Myocyte (in vitro differentiated cells): ENCODE measurements at places on chromosomes 12 and 14.

- DNase-seq = peak; percentile 63
Observed at GRCh38 chr12:28415755-28416154, 225.5 kb downstream of the CCDC91 start.

- DNase-seq = no peak
Observed at GRCh38 chr12:72692338-72692737, 420.2 kb downstream of the TRHDE start.

GRCh38 chr12:82740129-82741000 lies 53.7 kb downstream of the TMTC2 start:
- DNase-seq = peak; percentile 69

DNA sequence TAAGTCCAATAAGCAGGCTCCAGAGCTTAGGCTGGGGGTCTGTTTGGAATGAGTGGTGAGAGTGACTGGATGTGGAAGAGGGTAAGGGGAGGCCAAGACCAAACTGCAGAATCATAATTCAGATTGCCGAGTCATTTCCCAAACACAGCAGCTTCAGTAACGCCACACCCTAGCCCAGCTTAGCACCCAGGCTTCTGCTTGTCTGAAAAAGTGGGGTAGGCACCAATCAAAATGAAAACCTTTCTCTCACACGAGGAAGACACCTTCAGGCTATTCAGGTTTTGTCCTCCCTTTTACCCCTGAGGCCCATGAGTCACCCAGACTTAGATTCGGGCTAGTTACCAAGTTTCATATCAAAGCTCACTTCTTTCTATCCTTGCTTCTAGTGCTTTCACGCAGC lies 306.1 kb downstream of the DAD1 start:
- DNase-seq = no peak

DNA sequence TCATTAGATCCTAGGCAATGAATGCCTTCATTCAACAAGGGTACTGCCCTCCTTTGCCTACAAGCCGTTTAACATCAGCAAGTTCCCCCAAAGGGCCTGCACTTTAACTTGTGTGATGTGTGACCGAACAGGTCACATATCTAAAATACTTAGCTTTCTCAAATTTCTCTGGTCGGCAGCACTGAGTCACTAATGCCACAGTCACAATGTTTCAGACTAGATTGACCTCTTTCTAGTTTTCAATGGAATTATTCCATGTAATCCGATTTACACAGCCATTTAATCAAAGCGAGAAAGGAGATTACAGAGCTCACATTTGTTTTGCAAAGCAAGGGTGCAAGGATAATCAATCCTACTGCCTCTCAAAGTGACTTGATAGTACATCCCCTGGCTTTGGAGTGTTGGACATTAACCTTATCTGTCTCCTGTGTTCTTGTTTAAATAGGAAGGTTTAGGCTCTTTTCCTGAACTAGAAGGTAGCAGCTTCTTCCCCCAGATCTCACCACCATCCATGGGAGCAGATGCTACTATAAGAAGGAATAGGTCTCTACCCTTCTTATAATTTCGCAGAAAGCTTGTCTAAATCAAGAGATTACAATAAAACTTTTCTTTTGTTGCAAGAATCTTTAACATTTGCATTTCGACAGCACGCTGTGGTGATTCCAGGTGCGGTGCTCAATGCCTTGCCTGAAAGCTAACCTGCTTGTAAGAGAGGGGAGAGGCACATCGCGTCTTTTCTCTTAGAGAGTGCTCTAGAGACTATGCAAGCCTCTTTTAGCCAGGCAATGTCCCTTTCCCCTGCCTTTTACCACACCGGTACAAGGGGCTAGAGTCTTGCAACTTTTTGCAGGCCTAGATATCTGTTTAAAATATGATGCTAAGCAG lies 1.8 kb downstream of the KITLG start:
- DNase-seq = peak; percentile 16

GRCh38 chr14:21219561-21220111 lies 49.6 kb downstream of the HNRNPC start:
- DNase-seq = no peak

DNA sequence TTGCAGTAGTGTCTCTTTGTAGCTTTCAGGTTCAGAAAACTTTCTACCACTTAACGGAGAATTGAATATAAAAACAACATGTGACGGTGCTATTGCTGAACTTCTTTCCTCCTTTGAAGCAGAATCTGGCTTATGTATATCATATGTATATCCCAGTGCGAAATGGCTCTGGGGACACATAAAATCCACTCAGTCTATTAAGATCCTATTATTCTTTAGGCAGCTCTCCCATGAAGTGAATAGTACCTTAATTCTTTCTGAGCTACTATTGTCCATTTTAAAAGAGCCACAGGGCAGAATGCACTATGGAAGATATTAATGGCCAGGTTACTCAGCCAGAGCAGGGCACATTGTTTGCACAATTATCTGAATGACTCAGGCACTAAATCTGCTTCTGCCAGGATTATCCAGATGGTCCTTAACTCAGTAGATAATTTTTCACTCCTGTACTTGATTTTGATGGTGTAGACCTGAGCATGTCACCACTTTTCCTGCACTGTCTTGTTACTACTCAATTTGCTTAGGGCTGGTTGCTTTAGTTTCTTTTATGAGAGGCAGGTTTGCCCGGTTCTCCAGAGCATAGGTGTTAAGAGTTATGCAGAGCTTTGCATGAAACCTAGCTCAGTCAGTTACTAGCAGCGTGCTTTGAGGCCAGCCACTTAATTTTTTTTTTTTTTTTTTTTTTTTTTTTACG lies 5.5 kb downstream of the CNTN1 start:
- no peak for DNase-seq

GRCh38 chr12:30719060-30719459 lies 23.4 kb upstream of the IPO8 start:
- peak; percentile 19 for DNase-seq

- DNase-seq = no peak
Observed at GRCh38 chr12:11555743-11556625, 93.5 kb upstream of the ETV6 start.

DNA sequence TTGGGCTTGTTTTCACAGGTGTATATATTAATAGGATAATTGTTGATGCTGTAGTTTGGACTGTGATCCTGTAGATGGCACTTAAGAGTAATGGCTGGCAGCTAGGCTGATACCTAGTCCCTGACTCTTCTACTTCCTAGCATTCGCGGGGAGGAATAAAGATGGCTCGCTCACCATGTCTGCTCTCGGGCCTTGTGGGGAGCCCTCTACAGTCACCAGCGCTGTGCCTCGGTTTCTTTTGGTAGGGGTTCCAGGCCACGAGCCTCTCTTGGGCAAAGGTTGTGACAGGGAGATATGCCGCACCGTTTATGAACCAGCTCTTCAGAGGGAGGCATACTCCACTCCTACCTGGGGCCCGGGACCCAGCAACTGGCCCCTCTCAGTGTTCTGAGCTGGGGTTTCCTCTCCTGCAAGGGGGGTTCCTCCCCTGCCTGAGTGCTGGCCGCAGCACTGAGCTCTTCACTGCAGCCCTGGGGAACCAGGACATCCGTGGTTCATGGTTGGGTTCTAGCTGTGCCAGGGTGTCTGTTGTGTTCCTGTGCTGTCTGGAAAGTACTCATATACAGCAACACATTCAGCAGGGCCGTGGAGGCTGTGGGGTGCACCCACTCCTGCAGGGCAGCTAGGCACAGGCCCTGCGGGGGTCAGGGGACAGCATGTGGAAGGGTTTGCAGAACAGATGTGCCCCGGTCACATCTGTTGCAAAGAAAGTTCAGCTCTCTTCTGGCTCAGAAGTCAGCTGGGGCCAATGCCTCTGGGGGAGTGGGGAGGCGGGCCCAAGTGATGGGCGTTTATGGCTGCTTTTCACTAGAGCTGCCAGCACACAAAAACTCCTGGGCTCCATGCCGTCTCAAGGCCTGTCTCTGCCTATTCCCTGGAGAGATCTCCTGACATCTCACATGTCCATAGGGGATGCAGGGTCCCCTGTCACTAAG lies 147.9 kb downstream of the PPFIA2 start:
- no peak for DNase-seq

- DNase-seq = peak; percentile 82
Observed at GRCh38 chr14:73712540-73713180, 1.5 kb downstream of the PNMA1 start.

DNA sequence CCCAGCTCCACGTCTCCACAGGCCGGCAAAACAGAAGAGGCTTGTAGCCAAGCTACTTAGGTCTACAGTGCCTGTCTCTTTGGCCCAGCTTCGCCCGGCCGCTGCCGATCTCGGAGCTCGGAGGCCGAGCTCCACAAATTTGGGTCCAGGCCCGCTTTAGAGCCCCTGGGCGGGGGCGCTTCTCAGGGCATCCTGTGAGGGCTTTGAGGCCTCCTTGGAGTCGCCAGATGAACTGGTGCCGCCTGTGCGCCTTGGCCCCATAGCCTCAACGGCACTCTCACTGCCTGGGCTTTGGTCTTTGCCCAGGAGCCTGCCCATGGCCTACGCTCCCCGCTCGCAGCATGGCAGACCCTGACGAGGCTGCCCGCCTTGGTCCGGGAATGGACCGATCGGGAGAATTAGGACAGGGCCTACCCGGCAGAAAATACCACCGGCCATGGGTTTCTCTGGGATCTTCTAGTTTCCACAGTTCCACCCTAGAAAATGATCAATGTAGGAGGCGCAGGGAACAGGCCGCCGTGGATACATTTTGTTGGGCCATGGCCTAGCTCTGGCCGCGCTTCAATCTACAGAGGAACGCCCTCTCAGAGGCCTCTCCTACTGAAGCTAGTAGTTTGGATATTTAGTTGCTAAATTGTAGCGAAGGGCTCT lies 953 bp upstream of the NKX2-8 start:
- DNase-seq = no peak

GRCh38 chr12:113552760-113553159 lies 81.1 kb upstream of the LHX5 start:
- DNase-seq = no peak

- DNase-seq = no peak
Observed at GRCh38 chr14:76194327-76194726, 42.6 kb downstream of the GPATCH2L start.

DNA sequence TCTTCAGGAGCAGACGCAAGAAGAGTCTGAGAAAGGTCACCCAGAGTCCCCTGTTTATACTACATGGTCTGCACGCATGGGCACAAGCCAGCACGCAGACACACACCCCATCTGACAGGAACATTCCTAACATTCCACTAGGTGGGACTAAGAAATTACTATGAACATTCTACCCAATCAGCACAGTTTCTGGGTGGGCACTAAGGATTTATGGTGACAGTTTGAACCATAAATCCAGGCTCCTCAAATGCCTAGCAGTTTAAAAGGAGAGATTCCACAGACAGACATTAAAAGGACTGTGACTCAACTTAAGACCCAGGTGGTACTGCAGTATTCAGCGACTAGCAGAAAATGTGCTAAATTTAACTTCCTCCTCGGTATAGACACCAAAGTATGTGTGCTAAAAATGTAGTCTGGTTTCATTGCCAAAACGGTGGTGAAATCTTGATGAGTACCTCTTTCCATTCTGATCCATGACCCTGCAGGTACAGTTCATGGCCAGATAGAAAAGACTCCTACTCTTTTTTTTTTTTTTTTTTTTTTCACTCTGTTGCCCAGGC lies 16.2 kb downstream of the ABHD4 start:
- DNase-seq = peak; percentile 89

DNA sequence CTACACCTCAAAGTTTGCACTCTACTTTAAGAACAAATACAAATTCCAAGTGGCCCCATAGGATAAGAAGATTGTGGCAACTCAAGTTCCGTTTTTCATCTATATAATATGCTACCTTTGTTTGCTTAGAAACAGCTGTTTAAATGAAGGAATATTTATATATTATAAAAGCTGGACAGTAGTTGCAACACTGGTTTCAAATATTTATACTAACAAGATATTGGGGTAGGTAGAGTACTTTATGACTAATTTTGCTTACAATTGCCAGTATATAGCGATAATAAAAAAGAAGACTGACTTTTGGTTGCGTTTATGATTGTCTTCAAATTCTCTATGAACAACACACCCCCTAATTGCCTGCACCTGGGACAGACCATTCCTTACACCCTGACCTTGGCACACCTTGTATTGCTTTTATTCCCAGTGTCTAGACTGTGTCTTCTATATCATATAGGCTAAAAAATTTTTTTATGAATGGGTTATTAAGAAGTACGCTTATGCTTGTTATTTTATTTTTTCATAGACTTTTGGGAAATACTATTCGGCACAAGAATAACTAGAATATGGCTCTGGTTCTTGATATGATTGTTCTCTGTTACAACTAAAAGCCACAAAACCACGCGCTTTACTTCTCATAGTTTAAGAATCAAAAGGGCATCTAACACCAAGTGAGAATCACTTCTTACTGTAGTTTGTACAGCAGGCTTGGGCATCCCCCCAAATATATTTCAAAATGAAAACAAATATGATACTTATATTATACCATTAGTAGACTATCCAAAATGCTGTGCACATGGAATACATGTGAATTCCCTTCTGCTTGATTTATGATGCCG lies 455.4 kb upstream of the DCN start:
- DNase-seq = no peak

DNA sequence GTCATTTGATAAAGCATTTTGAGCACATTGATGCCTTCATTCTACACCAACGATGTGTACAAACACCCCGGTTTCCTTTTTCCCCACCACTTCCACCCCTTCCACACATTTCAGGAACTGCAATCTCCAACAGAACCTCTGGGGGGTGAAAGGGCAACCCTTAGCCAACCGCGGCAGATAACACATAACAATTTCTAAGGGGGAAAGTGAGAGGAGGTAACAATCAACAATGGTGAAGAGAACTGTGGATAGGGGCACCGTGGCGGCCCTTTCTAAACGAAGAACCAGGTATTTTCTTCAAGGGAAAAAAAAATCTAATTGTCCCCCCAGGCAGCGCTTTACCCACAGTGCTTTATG lies 1.1 kb downstream of the KITLG start:
- DNase-seq = peak; percentile 56

DNA sequence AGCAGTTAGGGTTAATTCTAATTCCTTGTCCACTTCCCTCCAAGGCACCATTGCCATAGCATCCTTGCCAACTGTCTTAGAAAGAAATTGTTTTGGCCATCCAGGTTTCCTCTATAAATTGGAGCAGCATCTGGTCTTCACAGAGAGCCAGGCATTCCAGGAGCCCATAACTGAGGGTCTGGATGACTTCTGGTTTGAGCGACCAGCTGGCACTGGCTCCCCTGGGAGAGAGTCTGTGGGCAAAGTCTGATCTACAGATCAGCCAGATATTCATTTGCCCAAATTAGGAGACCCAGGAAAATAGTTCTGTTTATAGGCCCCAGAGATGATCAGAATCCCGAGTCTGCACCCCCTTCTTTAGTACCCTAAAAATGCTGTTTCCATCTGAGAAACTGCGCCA lies 16.0 kb downstream of the VSX2 start:
- peak; percentile 41 for DNase-seq

GRCh38 chr12:8465301-8465996 lies 9.7 kb downstream of the CLEC6A start:
- no peak for DNase-seq

- DNase-seq = no peak
Observed at GRCh38 chr12:38508246-38508645, 191.7 kb downstream of the ALG10B start.

- no peak for DNase-seq
Observed at GRCh38 chr14:100914597-100915021, 11.1 kb upstream of the RTL1 start.

GRCh38 chr14:96583569-96584041 lies 81.4 kb downstream of the PAPOLA start:
- DNase-seq = no peak

- no peak for DNase-seq
Observed at GRCh38 chr14:105187935-105188524, 6.9 kb upstream of the NUDT14 start.

- no peak for DNase-seq
Observed at GRCh38 chr14:68658029-68658509, 134.8 kb downstream of the ZFP36L1 start.

- no peak for DNase-seq
Observed at GRCh38 chr12:48197549-48197970, 5.5 kb downstream of the OR10AD1 start.
